Stimulated activated CD4-positive, alpha-beta T cell treated with anti-CD3 and anti-CD28 coated beads, Interleukin-1b, Interleukin-23, amount 100 ng/mL, for 48 hours (primary cell): ENCODE measurements at places on chromosomes 7 and 10.

GRCh38 chr7:112056409-112056808 lies 149.8 kb downstream of the DOCK4 start:
- no peak for DNase-seq

GRCh38 chr10:122162671-122163173 lies 108.4 kb upstream of the BTBD16 start:
- DNase-seq = no peak

GRCh38 chr7:77894574-77895091 lies 96.1 kb downstream of the PHTF2 start:
- DNase-seq = no peak

DNA sequence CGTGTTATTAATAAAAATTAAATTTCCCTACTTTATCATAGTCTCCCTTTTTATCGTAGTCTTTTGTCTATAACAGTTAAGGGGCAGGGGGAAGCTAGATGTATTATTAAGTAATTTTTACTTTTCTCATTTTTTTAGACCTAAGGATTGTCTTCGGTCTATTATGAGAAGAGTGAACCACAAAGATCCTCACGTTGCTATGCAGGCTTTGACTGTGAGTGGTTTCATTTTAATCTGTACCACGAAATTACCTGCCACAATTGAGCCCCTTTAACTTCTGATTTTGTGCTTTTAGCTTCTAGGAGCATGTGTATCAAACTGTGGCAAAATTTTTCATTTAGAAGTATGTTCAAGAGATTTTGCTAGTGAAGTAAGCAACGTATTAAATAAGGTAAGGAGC lies 40.6 kb downstream of the STAM start:
- DNase-seq = no peak

DNA sequence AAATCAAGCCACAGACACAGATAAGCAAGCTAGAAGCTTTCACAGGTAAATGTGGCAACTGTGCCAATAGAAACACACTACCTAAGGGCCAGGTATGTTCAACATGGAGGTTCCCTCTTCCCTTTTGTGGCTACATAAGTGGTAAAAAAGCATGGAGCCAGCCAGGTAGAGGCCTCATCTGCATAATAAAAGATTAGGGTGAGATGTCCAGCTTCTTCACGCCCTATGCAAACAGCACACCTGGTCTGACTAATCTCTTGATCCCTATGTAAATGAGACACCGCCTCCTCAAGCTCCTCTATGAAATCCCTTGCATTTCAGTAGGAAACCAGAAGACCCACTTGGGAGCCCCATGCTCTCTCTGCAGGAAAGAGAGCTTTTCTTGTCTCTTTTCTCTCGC lies 282.2 kb downstream of the NEBL start:
- no peak for DNase-seq
